ENCODE measurements at places on chromosomes 1 and 21.

- no peak for DNase-seq
Measured at GRCh38 chr1:103513711-103514110, 11.8 kb upstream of the RNPC3 start.

DNA sequence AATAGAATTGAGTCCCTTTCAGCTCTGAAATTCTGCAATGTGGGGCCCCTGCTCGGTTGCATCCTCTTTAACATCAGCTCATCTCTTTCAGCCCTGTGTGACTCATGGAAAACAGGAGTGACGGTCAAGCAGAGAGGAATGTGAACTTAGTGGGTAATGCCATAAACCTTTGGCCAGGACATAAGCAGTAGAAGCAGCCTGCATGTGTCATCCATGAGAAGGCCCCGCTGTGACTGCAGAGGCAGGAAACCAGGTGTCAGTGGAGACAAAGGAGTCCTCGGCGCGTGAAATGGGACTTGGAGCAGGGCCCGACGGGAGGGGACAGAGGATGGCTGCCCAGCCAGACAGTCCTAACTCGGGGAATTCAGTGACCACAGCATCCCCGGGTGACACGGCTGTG, 21.1 kb upstream of the EPHB2 start:
- no peak for DNase-seq

- no peak for DNase-seq
Measured at GRCh38 chr1:147062956-147063355, 109.3 kb downstream of the PRKAB2 start.

DNA sequence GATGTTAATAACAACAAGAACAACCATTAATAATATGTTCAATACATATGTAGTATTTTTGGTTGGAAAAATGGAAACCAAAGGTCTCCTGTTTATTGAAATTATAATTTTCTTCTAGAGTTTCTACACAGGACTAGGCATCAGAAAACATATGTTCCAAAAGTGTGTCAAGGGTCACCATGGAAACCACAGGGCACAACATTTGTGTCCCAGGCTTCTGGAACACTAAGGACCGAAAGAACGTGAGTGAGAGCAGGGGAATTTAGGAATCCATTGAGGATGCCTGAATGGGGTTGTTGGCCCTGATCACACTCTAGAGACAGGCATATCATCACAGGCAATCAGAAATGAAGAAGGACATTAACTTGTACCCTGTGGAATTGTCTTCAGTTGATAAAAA, 7.5 kb upstream of the CDC14A start:
- no peak for DNase-seq
